H1 (cell line): ENCODE measurements at places on chromosomes 16 and 17. TPM values are rescaled to one million over a fixed set of nuclear protein-coding genes. Genes with fewer than 3 reads are reported as not detected.

Gene NETO2
- total RNA-seq: 8.0 and 12.5 TPM in 2 replicates

Gene MYH1
- 0.06 TPM in 1 of 2 replicates, not detected in the other for total RNA-seq

Gene GNAO1
- total RNA-seq: 30.2 and 34.4 TPM in 2 replicates

Gene CACNB1
- total RNA-seq: 15.1 and 17.8 TPM in 2 replicates

Gene SLC6A2
- 0.40 TPM in 1 of 2 replicates, not detected in the other for total RNA-seq

Gene CCL16
- not detected in 2 replicates for total RNA-seq

Gene NPIPA5
- 0.61 and 1.0 TPM in 2 replicates for total RNA-seq

Gene CDH13
- total RNA-seq: 2.3 and 2.6 TPM in 2 replicates

Gene EVI2A
- not detected in 2 replicates for total RNA-seq

Gene MSL1
- 66.5 and 69.2 TPM in 2 replicates for total RNA-seq

Gene GPR142
- total RNA-seq: not detected in 2 replicates

Gene FBXL19
- 72.2 and 74.8 TPM in 2 replicates for total RNA-seq

Gene CA5A
- not detected in 2 replicates for total RNA-seq

Gene UNC45B
- 0.15 and 0.23 TPM in 2 replicates for total RNA-seq

Gene POLR3K
- 45.4 and 49.6 TPM in 2 replicates for total RNA-seq

Gene RPS2
- total RNA-seq: 3,974 and 4,042 TPM in 2 replicates

Gene HNF1B
- total RNA-seq: 0.13 TPM in 1 of 2 replicates, not detected in the other

Gene DHRS7C
- not detected in 2 replicates for total RNA-seq

Gene OSGIN1
- 0.48 and 0.58 TPM in 2 replicates for total RNA-seq

Gene DHX58
- total RNA-seq: 4.4 and 5.6 TPM in 2 replicates

Gene EIF3C
- 1,250 and 1,276 TPM in 2 replicates for total RNA-seq

Gene KRT34
- total RNA-seq: not detected in 2 replicates

Gene SLFN13
- 27.5 and 28.1 TPM in 2 replicates for total RNA-seq

Gene ABCA6
- not detected in 2 replicates for total RNA-seq

Gene CES3
- 1.6 and 1.7 TPM in 2 replicates for total RNA-seq

Gene CPHXL2
- not detected in 2 replicates for total RNA-seq

Gene CCL1
- total RNA-seq: not detected in 2 replicates

Gene CCL11
- not detected in 2 replicates for total RNA-seq

Gene TEX19
- total RNA-seq: 0.38 and 0.54 TPM in 2 replicates

Gene ABI3
- total RNA-seq: 1.1 and 1.3 TPM in 2 replicates

Gene MRPL45
- 70.1 and 71.7 TPM in 2 replicates for total RNA-seq

Gene KCNAB3
- 2.3 and 2.4 TPM in 2 replicates for total RNA-seq

Gene SMIM36
- not detected in 2 replicates for total RNA-seq

Gene C17orf113
- 1.4 TPM in 2 replicates for total RNA-seq

Gene GLYR1
- total RNA-seq: 115 and 120 TPM in 2 replicates

Gene TRIM37
- total RNA-seq: 54.6 and 57.0 TPM in 2 replicates

Gene SMYD4
- 22.0 and 23.4 TPM in 2 replicates for total RNA-seq

Gene STH
- not detected in 2 replicates for total RNA-seq

Gene SPATA32
- not detected in 2 replicates for total RNA-seq

Gene SYNGR3
- 36.2 and 38.8 TPM in 2 replicates for total RNA-seq

Gene SPIRE2
- total RNA-seq: 12.2 and 15.4 TPM in 2 replicates

Gene GPRC5B
- 106 and 109 TPM in 2 replicates for total RNA-seq

Gene JMJD8
- 46.4 and 49.0 TPM in 2 replicates for total RNA-seq

Gene UBB
- 1,585 and 1,597 TPM in 2 replicates for total RNA-seq

Gene BCL6B
- total RNA-seq: 7.4 and 8.7 TPM in 2 replicates

Gene KLHDC4
- total RNA-seq: 55.6 and 63.9 TPM in 2 replicates

Gene CTNS
- 12.9 and 16.4 TPM in 2 replicates for total RNA-seq

Gene PRSS8
- 86.1 and 87.7 TPM in 2 replicates for total RNA-seq

Gene SYT17
- 5.6 and 5.8 TPM in 2 replicates for total RNA-seq

Gene FKBP10
- total RNA-seq: 173 and 179 TPM in 2 replicates

Gene THOC6
- total RNA-seq: 78.5 and 82.9 TPM in 2 replicates

Gene DNAH9
- 0.65 and 0.86 TPM in 2 replicates for total RNA-seq

Gene ZNF385C
- total RNA-seq: 2.5 and 3.9 TPM in 2 replicates
